ENCODE measurements at places on chromosomes 3 and 15.

DNA sequence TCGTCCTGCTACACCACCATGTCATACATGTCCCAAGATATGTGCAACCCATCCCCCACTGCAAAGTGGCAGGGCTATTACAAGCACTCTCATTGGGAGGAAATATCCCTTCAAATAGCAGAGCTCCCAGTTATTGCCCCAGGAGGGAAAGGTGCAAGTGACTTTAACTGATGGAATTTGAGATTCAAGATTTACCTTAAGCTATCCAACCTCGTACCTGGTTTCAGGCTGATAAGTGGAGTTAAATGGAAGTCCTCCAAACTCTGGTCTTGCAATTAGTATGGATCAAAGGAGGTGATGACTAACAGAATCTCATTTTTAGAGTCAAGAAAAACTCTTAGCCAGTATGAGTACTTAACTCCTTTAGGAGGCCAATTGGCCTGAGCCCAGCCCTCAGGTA lies 2.1 kb downstream of the SLCO2A1 start:
- DNase-seq: peak; percentile 12

- no peak for DNase-seq
Measured at GRCh38 chr15:45919806-45920205, 285.0 kb downstream of the SQOR start.

DNA sequence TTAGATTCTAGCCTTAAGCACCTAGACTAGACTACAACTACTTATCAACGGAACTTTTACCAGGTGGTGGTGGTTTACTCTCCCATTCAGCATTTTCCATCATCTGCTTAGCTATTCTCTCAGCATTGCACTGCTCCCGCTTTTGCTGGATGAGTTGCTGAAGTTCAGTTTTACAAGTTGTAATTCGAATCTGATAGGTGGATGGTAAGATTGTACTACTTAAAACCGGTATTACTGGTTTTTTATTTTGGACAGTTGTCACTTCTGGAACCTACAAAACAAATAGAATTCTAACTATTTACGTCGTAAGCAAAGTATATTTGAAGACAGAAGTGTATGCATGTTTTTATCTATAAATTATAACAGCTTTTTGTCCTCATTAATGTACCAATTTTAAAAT lies 41.1 kb downstream of the PIK3R4 start:
- no peak for DNase-seq

- no peak for DNase-seq
Measured at GRCh38 chr3:45173776-45174175, 27.6 kb upstream of the CDCP1 start.

- DNase-seq: no peak
Measured at GRCh38 chr3:157091083-157091833, 68.7 kb downstream of the CCNL1 start.

- no peak for DNase-seq
Measured at GRCh38 chr3:117885011-117885441, 1149.6 kb downstream of the IGSF11 start.

DNA sequence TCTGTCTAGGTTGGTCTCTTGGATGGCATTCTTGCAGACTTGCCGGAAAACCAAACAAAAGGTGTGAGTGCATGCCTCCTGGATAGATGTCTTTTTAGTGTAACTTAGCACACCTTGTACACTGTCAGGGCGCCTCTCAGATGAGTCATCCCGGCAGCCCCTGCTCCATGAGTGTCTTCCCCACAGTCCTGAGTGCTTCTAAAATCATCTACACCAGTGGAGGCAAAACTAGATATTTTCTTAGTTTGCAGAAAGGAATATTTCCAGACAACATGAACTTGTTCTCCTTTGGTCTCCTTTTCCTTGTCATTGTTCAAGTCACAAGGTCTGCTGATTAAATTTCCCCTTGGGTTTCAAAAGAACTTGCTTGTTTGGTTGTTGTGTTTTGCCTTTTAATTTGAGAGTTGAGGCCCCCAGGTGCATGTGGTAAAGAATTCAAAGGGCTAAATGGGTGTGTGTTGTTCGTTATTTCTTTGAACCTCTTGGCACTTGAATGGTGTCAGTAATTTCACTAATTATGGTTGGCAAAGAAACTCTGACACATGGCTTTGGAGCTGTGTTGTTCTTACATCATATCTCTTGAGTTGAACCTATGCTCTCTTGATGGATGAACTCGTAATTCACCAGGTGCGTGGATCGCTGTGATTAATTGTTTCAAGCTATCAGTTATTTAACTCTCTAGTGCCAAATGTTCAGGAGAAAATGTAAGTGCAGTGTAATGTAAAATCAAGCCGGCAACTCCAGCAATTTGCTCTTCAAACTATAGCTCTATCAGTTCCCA lies 98.2 kb downstream of the IGF1R start:
- DNase-seq: no peak

GRCh38 chr3:38958026-38958720 lies 93.6 kb downstream of the SCN11A start:
- DNase-seq: no peak

GRCh38 chr15:78615151-78615589 lies 5.6 kb downstream of the CHRNA3 start:
- DNase-seq: no peak
